HTR-8/SVneo (cell line): ENCODE measurements at places on chromosomes 7 and 10.

GRCh38 chr7:2193575-2194305 is 39.0 kb downstream of the MAD1L1 start:
- no peak for DNase-seq

- no peak for DNase-seq
These were observed 198.8 kb downstream of the TCERG1L start for GRCh38 chr10:131112691-131113090.

- no peak for DNase-seq
These were observed 108.0 kb downstream of the MAD1L1 start for GRCh38 chr7:2124604-2125345.

GRCh38 chr7:47833211-47833610 is 115.1 kb downstream of the PKD1L1 start:
- no peak for DNase-seq

DNA sequence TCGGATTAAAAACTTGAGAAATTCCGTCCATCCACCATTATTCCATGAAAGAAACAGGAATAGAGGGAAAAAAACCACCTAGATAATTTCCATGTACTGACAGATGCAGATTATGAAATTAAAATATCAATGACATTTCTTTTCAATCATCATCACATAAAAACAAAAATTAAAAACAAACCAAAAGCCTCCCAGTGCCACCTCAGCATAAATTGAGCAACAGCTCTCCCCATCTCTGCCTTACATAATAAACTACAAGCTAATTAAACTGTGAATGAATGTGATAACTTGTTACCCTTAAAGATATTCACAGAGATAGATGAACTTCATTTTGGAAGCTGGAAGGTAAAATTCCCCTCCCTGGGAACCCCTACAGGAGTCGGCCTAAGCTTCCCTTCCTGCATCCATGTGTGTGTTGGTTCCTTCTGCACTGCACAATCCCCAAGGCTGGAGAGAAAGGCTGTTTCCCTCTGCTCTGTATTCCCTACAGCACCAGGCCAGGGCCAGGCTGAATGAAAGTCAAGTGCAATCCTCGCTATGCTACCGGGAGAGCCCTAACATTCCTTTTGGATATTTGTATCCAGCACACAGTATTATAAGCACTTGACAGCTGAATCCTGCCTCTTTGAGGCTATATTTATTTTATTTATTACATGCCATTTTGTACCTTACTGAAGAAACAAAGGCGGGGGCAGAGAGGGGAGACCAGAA is 8.1 kb downstream of the CCDC6 start:
- no peak for DNase-seq

GRCh38 chr10:63562391-63562790 is 41.2 kb downstream of the REEP3 start:
- DNase-seq, result no peak

GRCh38 chr10:118473305-118473960 is 122.0 kb downstream of the PRLHR start:
- DNase-seq, result no peak

GRCh38 chr10:129744134-129745111 is 219.7 kb downstream of the EBF3 start:
- no peak for DNase-seq
